ENCODE measurements at places on chromosomes 2 and 18. TPM values are rescaled to one million over a fixed set of nuclear protein-coding genes. Genes with fewer than 3 reads are reported as not detected.

TCF7L1 gene
- 0.11 TPM for total RNA-seq

GPATCH11 gene
- total RNA-seq = 17.2 TPM

RFX8 gene
- not detected for total RNA-seq

SERPINB13 gene
- not detected for total RNA-seq

DNAJC5G gene
- not detected for total RNA-seq

NT5C1B gene
- total RNA-seq = not detected

MERTK gene
- 0.63 TPM for total RNA-seq

SLC5A7 gene
- total RNA-seq = not detected

LIPG gene
- total RNA-seq = 0.13 TPM

DYNAP gene
- total RNA-seq = not detected

KIF5C gene
- 4.2 TPM for total RNA-seq

TUBA4B gene
- total RNA-seq = not detected

NAB1 gene
- 33.8 TPM for total RNA-seq

COL6A3 gene
- total RNA-seq = 19.2 TPM

POTEE gene
- 0.19 TPM for total RNA-seq

UGT1A1 gene
- not detected for total RNA-seq

KATNAL2 gene
- 0.54 TPM for total RNA-seq

KIF3C gene
- 2.2 TPM for total RNA-seq

SERPINB3 gene
- not detected for total RNA-seq

CYTIP gene
- total RNA-seq = 207 TPM
